SJCRH30 (cell line): ENCODE measurements at places on chromosomes 6 and 20. TPM values are rescaled to one million over a fixed set of nuclear protein-coding genes. Genes with fewer than 3 reads are reported as not detected.

ERVFRD-1 gene
- total RNA-seq: not detected in 2 replicates

GRCh38 chr6:39853604-39854003 lies 61.4 kb downstream of the DAAM2 start:
- peaks cover 13% of the 10 kb centered on the region; the same call in 1 of the 2 replicates for H3K4me1 ChIP-seq
- DNase-seq: no peak
- H3K36me3 ChIP-seq: no peaks in the 10 kb centered on the region; the same call in 1 of the 2 replicates
- H3K27ac ChIP-seq: no peak overlapping the region
- H3K4me3 ChIP-seq: no peak overlapping the region

PKIB gene
- 7.4 and 10.0 TPM in 2 replicates for total RNA-seq

PTCRA gene
- not detected in 2 replicates for total RNA-seq
